Inflammatory macrophage treated with lipopolysaccharide for 1 hour (primary cell): ENCODE measurements at places on chromosomes 5 and 9.
A peak's percentile ranks its signal among the peaks of the same experiment; 100 is the strongest.

GRCh38 chr5:152288499-152288898, 116.6 kb downstream of the NMUR2 start:
- no peak for DNase-seq

DNA sequence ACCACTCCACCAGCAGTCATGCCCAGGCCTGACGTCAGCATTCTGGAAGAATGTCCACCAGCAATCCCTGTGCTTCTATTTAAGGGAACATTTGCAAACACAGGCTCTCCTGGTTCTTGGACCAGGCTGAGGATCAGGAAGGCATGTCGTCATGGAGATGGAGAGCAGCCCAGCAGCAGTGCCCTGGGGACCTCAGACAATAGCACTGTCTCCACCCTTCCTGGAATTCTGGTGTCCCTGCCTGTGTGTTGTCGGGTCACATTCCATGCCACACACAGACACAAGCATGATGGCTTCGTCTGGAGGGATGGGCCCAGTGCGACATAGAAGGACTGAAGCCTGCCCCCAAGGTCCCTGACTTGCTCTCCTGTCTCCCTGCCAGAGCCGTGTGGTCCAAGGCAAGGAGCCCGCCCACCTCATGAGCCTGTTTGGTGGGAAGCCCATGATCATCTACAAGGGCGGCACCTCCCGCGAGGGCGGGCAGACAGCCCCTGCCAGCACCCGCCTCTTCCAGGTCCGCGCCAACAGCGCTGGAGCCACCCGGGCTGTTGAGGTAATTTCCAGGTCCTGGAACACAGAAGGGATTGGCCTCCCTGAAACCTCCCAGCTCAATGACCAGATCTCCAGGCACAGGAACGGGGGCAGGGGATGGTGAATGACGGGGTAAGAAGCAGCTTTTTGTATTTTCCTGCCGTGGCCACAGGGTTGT, 43.8 kb downstream of the STOM start:
- DNase-seq = no peak

DNA sequence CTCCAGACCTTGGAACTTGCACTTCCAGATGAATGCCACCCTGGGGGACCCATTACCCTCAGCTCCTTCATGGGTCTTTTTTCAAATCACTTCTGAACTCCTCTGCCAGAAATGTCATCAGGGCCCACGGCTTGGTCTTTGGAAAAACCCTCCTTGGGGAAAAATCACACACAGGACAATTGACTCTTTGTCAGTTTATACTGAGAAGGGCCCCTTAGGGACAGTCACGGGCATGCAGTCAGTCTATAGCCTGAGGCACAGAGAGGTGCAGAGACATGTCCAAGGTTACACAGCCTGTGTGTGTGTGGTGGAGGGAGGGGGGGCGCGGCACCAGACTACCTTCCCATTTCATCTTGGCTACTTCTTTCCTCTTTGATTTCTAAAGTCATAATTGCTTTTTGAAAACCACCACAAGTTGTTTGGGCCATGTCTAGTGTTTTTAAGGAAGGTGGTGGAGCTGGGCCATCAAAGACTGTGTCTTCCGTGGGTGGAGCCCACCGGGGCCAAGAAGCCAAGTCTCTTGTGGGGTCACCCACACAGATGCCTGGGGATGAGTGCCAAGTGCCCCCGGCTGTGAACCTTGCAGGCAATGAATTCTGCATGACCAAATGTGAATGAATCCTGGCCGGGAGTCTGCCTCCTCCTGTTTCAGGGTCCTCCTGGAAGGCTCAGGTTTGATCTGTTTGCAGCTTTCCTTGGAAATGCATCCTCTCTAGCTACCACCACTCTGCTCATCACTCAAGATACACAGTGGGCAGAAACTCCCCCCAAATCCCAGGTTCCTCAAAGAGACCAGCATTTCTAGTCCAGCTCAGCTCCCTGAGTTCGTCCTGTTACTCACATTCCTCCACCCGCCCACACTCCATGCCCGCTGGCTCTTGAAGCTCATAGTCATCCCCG, 200.1 kb upstream of the TBC1D2 start:
- DNase-seq = peak; percentile 25

GRCh38 chr5:140130949-140131733, 5.4 kb downstream of the IGIP start:
- DNase-seq = no peak

GRCh38 chr5:105503950-105504349, 1941.4 kb upstream of the NUDT12 start:
- no peak for DNase-seq

GRCh38 chr9:22643541-22643940, 196.9 kb downstream of the DMRTA1 start:
- DNase-seq = no peak

GRCh38 chr9:89781838-89782540, 177.2 kb downstream of the GADD45G start:
- peak; percentile 70 for DNase-seq

DNA sequence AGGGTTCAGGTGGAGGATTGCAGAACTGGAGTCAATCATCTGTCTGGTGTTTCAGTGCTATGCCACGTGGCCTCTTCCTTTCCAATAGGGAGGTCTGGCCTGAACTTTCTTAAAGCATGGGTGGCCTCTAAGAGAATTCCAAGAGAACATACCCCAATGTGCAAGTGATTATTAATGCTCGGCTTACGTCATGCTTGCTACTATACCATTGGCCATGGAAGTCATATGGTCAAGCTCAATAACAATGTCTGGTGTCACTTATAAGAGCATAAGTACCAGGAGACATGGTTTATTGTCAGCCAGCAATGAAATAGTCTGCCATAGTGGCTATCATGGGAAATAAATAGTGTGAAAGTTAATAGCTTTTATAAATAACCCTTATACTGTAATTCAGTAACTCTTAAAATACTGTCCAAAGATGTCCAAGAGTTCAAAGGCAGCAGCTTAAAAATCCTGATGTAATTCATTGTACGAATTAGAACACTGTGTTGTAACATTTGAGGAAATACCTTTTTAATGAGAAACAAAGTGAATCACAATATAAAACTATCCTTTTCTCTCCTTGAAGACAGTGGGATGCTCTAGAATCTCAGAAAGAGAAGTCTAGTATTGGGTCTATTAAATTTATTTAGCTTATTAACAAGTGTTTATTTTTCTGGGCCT, 355.4 kb upstream of the PRR16 start:
- no peak for DNase-seq

DNA sequence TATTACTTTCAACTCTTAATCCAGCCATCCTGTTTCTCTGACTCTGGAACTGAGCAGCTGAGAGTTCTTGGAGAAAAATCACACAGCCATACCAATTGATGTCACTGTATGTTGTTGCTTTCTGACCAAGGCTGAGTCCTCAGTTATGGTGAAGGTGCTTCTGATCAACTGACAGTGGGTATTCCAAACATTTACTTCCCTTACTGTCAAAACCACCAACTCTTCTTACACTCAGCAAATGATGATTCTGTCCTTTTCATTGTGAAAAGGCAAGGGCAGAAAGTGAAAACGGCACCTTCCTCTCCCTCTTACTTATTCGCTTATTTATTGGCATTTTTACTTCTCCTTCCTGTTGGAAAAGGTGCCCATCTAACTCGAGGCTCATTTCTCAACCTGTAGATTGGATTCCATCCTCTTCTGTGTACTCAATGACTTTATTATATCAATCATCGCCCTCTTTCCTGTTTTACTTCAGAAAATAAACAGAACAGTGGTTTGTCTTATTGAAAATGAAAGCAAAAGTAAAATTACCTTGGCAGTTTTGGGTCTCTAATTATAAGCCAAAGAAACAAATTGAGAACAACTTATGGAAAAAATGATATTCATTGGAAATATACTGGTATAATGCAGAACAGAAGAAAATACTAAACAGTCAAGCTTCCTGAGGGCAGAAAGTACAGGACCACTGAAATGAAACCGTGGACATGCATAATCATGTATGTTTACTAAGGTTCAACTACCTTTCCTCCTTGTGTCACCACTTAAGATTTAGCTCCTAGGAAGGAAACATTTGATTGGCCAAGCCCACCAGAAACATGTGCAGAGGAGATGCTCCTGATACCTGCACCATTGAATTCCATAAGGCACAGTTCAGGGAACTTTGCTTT, 104.5 kb upstream of the CHD1 start:
- peak; percentile 28 for DNase-seq

DNA sequence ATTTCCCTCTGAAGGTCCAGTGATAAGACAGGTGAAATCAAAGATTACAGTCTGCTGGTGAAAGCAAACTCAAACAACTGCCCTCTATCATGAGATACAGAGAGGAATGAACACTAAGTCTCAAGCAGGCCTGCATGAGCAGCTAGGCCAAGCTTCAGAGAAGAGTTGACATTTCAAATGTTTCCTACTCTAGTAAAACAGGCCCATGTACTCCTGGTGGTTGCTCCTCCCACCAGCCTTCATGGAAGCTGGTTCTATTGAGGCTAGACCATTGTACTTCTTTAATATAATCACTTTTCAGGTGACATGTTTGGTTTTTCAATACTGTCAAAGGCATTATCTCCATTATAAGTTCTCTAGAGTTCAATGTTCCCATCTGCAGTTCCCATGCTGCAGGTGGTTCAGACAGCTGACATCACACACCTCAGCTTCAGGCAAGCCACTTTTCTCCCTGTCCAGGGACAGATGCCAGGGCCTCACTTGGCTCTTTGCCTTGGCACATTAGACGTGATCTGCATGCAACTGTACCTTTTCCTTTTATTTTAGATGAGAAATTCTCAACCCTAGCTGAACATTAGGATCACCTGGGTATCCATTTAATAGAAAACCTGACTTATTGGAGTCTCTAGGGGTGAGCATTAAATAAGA, 89.8 kb downstream of the PIK3R1 start:
- no peak for DNase-seq
